ENCODE measurements at places on chromosomes 2 and 18.
A peak's percentile ranks its signal among the peaks of the same experiment; 100 is the strongest.

DNA sequence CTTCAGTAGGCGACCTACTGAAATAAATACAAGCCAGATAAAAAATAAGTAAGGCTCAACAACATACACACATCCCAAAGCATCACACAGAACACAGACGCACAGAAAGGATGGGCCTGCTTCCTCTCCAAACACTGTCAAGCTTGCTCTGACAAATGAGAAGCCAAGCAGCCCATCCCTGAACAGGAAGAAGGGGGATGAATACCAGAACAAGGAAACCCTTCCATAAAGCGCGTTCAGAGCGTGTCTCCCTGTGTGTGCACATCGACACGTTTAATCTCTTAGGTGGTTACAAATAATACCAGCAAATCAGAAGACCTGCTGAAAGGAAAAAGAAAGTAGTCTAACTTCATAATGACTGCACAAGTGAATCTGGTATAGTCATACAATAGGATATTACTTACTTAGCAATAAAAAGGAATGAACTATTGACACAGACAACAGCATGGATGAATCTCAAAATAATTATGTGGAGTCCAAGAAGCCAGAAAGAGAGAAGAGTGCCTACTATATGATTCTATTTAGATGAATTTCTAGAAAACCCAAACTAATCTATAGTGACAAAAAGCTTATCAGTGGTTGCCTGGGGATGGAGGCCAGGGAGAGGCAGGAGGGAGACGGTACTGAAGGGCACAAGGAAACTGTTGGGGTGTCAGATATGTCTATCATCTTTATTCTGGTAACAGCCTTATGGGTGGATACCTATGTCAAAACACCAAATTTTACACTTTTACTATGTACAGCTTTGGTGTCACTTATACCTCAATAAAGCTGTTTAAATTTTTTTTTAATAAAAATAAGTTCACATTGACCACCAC, 26.8 kb downstream of the MBOAT2 start:
- DNase-seq = no peak

DNA sequence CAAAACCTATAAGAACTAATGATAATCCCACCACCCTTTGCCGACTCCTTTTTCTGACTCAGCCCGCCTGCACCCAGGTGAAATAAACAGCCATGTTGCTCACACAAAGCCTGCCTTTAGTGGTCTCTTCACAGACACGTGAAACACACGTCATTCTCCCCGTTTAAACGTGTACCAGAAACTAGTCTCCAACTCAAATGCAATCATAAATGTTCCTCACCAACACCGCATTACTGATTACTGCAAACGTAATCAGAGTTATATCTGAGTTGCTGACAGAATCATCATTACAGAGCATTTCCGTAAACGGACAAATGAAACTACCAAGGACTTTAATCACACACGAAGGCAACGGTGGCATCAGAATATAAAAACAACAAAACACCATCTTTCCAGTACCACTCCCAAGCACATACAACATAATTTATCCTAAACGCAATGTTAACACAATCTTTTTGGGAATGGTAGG, 1.9 kb downstream of the CLK1 start:
- peak; percentile 61 for DNase-seq

- DNase-seq = no peak
These were observed 174.2 kb downstream of the WDR7 start for GRCh38 chr18:56825321-56825720.

GRCh38 chr2:187329586-187329985, 118.5 kb downstream of the CALCRL start:
- DNase-seq = no peak

- DNase-seq = peak; percentile 43
These were observed 106.4 kb downstream of the POLE4 start for GRCh38 chr2:75064691-75065396.

GRCh38 chr2:74001781-74002504, 17.2 kb downstream of the TET3 start:
- DNase-seq = no peak

DNA sequence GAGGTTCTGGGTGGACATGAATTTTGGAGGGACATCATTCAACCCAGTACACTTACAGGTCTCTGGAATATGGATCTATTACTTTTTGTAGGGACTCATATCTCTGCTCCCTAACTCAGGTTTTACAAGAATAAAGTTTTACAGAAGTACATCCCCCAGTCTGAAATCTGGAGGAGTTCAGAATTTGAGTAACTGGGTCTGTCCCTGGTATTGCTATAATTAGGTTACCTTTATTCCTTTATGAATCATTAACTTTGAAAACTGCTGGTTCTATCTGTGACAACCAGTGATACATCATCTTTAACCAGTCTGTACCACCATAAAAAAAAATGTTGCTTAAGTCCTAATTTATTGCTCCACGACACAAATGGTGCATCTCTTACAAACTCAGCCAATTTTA, 59.9 kb downstream of the INSIG2 start:
- DNase-seq = no peak

DNA sequence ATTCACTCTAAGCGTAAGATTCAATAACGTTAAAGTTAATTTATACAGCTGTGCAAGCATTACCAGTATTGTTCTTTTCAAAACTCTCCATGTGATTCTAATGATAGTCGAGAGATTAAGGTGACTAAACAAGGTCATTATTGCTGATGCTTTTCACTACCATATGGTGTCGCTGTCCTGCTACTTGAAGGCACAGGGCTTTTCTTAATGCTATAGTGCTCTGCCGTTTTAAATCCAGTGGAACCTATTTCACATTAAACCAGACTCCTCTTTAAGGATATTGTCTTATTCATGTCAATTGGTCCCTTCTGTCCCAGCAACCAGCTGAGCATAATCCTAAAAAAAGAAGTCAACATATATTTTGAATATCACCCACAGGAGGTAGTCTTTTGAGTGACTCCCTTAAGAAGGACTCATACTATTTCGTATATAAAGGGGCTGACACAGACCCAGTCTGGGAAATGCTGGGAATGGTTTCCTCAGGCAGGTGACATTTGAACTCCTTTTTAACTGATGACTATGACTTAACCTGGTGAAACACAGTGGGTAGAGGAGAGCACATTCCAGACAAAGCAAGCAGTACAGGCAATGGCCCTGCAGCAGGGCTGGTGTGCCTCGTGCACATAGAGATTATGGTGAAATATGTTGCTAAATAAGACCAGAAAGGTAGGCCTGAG, 53.9 kb upstream of the CYTIP start:
- DNase-seq = no peak

- no peak for DNase-seq
These were observed 120.7 kb downstream of the KCNF1 start for GRCh38 chr2:11032396-11032795.

DNA sequence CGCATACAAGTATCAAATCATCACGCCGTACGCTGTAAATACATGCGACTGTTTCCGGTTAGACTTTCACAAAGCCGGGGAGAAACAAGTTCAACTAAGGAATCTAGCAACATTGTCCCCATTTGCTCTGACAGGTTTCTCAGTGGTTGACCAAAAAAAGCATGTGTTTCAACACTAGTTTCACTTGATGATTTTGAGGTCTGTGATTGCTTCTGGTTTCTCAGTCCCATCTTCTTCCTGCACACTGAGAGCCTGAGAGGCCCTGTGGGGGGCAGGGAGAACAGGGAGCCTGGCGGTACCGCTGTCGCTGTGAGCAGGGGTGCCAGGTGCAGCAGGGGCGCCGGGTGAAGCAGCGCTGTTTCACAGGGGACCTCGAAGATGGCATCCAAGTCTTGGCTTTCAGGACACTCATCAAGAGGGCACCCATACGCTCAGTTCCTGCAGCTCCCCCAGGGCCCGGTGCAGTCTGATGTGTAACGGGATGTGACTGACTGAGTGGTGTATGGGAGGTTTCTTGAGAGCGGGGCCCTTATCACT, 270.9 kb downstream of the TWIST2 start:
- DNase-seq = no peak

DNA sequence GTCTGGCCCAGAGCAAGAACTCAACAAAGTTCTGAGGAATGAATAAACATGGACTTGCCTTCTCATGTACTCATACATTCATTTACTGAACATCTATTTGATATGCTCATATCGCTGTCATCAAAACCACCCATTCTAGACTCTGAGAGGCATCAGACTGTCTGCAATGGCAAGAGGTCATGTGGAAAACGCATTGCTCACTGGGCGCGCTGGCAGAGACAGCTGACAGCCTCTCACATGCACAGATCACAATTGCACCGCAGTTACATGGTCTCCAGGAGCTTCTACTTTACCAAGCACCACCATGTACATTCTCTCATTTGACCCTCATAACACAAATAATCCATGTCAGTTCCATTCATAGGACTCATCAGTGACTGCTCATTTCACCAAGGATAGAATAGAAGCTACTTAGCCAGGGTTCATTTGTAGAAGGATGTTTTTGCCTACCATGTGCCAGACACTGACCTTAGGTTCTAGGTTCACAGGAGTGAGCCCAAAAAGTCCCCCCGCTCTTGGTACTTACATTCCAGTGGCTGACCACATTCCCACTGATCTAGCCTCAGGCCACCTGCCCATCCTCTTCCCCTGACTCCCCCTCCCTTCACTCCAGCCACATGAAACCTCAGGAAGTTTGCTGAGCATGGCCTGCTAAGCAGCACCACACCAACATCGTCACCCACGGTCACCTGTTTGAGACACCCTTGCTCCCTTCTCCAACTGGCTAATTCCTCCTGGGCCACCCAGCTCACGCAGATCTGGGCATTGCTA, 6.1 kb downstream of the FAM124B start:
- DNase-seq = no peak

DNA sequence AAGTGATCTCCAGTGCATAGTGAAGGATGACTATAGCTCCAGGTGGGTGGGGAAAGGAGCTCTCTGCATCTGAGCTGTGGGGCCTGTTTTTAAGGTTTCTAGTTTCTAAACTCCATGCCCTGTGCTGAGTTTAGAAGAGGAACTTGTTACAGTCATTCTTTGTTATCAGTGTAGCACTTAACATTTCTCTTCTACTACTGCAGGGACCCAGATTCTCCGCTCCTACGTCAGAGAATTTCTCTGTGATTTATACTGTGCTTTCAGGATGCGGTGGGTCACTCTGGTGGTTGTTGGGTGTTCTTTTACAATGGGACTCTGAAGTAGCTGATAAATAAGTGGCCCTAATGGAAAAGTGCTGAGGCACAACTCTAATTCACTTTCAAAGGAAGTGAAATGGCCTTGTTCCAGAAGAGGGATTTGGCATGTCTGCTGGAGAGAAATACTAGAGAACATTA, 122.0 kb downstream of the WDSUB1 start:
- no peak for DNase-seq

- no peak for DNase-seq
These were observed 50.4 kb downstream of the AP1S3 start for GRCh38 chr2:223786943-223787342.

- no peak for DNase-seq
These were observed 28.4 kb downstream of the AFF3 start for GRCh38 chr2:100113990-100114433.

GRCh38 chr2:113910967-113911678, 21.2 kb downstream of the ACTR3 start:
- DNase-seq = no peak

DNA sequence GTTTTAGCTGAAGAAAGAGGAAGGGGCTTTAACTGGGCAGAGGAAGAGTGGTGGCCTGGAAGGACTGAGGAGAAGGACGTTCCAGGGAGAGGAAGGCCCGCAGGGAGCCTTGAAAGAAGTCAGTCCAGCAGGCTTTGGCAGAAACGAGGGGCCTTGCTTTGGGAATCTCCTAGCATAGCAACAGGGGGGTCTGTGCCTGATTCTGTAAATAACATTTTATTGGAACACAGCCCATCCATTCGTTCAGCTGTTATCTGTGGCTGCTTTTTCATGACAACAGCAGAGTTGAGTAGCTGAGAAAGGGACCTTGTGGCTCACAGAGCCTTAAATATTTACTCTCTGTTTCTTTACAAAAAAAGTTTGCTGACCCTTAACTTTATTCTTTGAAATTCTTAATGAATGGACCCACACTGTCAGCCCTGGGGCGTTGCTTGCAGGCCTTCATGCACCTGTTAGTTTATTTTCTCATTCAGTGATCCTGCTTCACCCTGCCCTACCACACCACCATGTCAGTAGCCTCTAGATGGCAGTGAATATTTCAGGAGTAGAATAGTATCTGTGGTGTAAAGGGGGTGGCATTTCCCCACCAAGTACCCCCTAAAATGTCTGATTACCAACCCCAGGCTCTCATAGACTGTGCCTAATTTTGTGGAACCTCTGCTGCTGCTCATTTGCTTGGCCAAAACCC, 61.0 kb downstream of the MGAT5 start:
- no peak for DNase-seq
